AG09319 (cell line): ENCODE measurements at places on chromosomes 6 and 20.

GRCh38 chr6:160039441-160039840, 70.6 kb downstream of the IGF2R start:
- no peak for DNase-seq

DNA sequence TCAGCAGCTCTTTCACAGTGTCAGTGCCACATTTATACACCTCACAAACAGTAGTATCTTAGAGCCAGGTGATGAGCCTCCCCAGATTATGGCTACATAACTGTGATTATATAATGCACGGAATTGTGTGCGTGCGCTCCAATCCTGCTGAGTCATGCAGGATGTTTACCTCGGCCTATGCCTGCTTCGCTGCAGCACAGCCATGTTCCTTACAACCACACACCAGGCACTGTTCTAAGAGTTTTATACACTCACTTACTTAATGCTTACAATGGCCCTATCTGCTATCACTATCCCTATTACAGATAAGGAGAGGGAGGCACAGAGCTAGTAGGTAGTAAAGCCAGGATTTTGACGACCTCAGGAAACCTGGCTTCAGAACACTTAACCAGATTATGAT, 7.3 kb downstream of the ZKSCAN3 start:
- DNase-seq, result no peak

DNA sequence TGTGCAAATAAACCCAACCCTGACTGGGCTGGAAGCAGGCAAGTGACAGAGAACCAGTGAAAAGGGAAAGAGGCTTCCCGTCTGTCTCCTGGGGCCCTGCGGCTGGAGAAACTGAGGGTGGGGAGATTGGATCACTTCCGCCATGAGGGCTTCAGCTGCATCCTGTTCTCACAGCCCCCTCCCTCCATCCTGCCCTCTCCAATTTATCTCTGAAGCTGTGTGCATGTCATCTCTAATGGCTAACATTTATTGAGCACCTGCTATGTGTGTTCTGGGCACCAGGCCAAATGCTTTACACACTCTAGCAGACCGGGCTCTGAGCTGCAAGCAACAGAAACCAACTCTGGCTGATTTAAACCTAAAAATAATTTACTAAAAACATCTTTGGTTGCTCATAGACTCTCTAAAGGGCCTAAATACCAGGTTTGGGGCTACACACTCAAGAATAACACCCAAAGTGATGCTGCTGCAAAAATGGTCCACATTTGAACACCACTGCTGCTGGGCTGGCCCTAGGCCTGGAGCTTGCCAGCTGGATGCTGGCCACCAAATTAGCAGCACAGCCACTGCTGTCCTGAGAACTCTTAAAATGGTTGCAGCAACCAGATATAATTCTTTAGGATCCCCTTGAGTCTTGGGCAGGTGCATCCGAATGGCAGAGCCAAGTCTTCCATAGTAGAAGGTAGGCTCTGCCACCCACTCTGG, 123.6 kb upstream of the LRFN2 start:
- DNase-seq, result no peak

DNA sequence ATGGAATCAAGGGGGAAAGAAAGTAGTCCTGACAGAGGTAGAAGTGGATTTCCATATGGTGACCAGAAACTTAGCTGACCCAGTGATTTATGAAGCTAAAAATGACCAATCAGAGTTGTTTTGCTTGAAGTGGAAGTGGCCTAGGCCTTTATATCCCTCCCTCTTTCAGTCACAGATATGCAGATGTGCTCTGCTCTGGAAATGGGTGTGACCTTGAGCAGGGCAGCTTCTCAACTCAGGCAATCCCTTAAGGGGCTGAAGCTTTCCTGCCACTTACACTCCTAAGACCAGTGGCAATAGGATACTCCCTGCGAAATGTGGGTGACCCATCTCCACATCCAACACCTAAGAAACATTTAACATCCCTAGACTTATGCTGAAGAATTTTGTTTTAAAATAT, 256.6 kb downstream of the EYS start:
- no peak for DNase-seq

DNA sequence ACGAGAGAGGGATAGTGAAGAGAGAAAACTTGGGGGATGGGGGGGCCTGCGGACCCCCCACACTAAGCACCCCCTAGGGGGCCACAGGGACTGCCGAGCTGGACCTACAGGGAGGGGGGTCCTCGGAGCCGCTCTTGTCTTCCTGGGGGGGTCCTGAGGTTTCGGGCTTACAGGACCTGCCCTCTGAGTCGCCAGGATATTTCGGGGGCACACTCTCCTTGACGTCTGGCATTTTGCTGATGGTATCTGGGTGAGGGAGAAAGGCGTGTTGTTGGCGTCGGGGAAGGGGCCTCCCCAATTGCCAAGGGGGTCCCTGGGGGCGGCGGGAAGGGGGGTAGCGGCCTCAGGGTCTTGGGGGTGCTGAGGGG, 516 bp downstream of the TCP11 start:
- no peak for DNase-seq

- DNase-seq, result no peak
These were observed 13.2 kb upstream of the PARD6B start for GRCh38 chr20:50717974-50718761.

- no peak for DNase-seq
These were observed 462.3 kb upstream of the FLRT3 start for GRCh38 chr20:14799545-14800216.

DNA sequence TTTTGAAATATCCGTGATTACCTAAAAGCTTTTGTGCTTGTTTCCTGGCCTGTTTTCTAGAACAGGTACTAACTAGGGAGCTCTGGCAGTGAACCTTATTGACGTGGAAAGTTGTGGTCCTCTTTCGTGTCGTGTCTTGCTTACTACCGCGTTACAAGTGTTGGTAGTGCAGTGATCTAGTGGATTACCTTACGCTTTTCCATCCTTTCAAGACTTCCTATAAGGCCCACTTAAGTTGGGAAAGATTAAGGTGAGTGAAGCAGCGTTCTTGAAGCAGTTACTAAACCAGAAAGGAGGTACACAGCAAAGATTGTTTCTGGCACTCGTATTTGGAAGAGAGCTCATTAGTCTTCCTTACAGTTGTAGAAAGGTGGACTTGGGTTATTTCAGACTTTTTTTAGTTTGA, 1.9 kb downstream of the PNRC1 start:
- no peak for DNase-seq

- DNase-seq, result no peak
These were observed 46.2 kb upstream of the ZNF217 start for GRCh38 chr20:53639647-53640440.

- DNase-seq, result no peak
These were observed 140.5 kb downstream of the BTBD3 start for GRCh38 chr20:12058216-12058615.

DNA sequence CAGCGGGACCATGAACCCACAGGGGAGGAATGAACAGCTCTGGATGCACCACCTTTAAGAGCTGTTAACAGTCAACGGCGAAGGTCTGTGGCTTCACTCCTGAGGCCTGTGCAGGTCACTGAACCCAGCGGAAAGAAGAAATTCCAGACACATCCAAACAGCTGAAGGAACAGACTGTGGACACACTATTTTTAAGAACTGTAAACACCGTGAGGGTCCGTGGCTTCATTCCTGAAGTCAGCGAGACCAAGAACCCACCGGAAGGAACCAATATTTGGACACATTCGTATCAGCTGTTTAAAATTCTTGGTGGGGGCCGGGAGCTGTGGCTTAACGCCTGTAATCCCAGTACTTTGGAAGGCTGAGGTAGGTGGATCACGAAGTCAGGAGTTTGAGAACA, 5.4 kb upstream of the TMEM14B start:
- DNase-seq, result no peak

DNA sequence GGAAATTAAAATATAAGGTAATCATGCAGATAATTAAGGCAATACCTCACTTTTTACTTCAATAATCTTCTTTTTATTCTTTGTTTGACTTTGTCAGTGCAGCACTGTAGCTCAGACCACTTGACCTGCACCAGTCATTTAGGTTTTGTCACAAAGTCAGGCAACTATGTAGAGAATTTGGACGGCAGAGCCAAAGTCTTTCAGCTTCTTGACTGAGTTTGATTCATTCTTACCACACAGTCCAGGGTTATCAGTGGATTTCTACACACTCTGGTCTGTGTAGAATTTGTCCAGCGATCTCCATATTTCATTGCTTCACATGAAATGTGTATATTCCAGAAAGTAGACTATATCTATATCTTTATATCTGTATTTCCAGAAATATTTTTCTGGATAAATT, 107.3 kb downstream of the TFAP2B start:
- no peak for DNase-seq

GRCh38 chr6:35229304-35229703, 15.5 kb downstream of the SCUBE3 start:
- no peak for DNase-seq

DNA sequence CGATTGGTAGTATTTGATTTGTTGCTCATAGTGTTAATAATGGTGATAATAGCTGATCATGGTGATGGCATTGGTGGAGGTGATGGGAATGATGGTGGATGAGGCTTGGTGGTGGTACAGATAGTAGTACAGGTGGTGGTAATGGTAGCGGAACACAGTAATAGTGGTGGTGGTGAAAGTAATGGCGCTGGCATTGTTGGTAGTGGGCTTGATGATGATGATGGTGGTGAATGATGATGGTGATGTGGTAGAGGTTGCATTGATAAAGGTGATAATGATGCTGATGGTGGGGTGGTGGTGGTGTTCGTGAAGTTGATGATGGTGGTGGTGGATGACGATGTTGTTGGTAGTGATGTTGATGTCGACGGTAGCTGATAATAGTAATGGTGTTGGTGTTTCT, 24.6 kb upstream of the CLIC5 start:
- DNase-seq, result no peak

- no peak for DNase-seq
These were observed 10.1 kb downstream of the SAMHD1 start for GRCh38 chr20:36941401-36941835.

DNA sequence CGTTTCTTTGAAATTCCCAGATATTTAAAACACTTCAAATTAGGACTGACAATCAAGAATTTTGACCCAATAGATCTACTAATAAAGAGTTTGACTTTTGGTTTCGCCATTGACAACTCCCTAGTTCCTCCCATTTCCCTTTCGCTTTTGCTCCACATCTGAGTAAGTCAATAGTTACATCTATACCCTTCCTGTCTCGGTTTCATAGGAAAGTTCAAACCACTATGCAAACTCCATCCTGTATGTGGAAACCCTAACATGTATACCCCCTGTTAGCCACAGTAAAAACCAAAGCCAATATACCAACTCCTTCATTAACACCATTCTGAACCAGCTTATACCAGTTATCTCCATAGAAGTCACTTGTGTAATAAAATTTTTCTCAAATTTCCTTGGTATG, 311.1 kb downstream of the MMUT start:
- no peak for DNase-seq

- no peak for DNase-seq
These were observed 105.0 kb downstream of the RNGTT start for GRCh38 chr6:88858455-88858854.

GRCh38 chr6:163945808-163946207, 531.3 kb downstream of the QKI start:
- no peak for DNase-seq

GRCh38 chr6:115634131-115634530, 426.6 kb downstream of the FRK start:
- DNase-seq, result no peak

DNA sequence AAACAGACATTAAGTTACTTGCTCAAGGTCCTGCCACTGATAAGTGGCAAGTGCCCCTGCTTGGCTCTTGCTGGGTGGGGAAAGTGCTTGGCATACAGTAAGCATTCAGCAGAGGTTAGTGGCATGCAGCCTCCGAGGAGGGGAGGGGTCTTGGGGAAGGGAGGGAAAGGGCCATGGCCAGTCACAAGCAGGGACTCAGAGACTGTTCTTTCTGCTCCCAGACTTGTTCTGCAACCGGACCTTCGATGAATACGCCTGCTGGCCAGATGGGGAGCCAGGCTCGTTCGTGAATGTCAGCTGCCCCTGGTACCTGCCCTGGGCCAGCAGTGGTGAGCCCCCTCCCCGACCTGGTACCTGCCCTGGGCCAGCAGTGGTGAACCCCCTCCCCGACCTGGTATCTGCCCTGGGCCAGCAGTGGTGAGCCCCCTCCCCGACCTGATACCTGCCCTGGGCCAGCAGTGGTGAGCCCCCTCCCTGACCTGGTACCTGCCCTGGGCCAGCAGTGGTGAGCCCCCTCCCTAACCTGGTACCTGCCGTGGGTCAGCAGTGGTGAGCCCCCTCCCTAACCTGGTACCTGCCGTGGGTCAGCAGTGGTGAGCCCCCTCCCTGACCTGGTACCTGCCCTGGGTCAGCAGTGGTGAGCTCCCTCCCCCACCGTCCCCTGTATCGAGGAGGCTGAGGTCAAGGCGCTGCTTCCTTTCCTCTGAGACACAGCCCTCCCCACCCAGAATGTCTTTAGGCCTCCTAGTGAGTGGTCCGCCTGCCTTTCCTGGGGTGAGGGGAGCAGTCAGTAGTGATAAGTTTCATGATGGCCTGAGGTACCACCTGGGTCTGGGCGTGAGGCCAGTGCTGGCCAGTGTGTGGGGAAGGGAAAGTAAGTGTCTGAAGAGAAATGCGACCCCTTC, 8.9 kb downstream of the GLP1R start:
- no peak for DNase-seq

GRCh38 chr6:56073761-56074160, 173.6 kb downstream of the COL21A1 start:
- no peak for DNase-seq

GRCh38 chr6:164078532-164079274, 664.2 kb downstream of the QKI start:
- DNase-seq, result no peak

DNA sequence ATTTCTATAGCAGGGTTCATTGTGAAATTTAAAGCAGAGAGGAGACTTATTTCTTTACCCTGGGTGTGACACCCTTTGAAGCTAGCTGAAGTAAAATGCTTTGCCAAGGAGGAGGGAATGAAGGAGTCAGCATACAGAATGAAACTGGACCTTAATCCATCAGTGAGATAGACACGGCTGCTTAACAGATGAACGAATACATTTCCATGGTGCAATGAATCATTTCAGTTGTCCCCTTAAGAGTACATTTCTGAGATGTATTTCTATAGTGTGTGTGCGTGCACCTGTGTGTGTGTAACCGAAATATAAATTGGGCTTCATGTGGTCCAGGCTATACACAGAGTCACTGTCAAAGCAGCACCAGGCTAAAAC, 73.8 kb upstream of the CD93 start:
- DNase-seq, result no peak

DNA sequence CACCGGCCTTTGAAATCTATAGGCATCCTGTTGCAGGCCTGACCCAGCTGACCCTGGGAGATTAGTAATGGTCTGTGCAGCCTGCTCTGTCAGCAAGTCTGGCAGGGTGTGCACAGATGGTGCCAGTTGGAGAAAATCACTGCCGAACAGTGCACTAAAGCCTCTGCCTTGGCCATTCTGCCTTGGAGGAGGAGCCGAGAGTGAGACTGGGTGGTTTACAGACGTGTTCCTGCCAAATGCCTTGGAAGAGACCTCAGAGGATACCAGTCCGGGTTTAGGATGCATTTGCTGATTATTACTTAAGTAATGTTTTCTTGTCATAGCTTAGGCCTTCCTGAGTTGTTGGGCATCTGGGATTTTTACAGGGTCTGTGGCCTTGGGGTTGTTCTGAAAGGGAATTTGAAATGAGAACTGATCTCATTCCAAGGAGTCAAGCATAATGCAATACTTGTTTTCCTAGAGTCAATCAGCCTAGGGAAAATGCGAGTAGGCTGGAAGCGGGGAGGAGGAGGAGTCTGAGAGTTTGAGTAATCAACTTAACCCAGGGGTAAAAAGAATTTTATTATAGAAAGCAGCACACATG, 292.1 kb downstream of the SOX4 start:
- peak; percentile 78 for DNase-seq
